ENCODE measurements at places on chromosomes 11 and 22. TPM values are rescaled to one million over a fixed set of nuclear protein-coding genes. Genes with fewer than 3 reads are reported as not detected.

Gene LINC01488
- polyA plus RNA-seq, result 0.06 TPM

Gene OR2D2
- polyA plus RNA-seq, result not detected

Gene P2RY2
- 2.7 TPM for polyA plus RNA-seq

Gene CKAP5
- polyA plus RNA-seq, result 47.7 TPM

Gene CHRDL2
- 2.1 TPM for polyA plus RNA-seq

Data from hindlimb muscle (tissue), 1 donor.